Activated CD4-positive, alpha-beta T cell treated with anti-CD3 and anti-CD28 coated beads for 48 hours (primary cell): ENCODE measurements at places on chromosomes 2 and 18.

- DNase-seq, result no peak
Measured at GRCh38 chr2:234932591-234933168, 19.1 kb upstream of the SH3BP4 start.

GRCh38 chr2:235958221-235958930 is 209.8 kb downstream of the GBX2 start:
- no peak for DNase-seq

- no peak for DNase-seq
Measured at GRCh38 chr2:186195696-186196095, 290.4 kb upstream of the ZC3H15 start.

GRCh38 chr2:208546860-208547650 is 140.5 kb downstream of the PTH2R start:
- no peak for DNase-seq

GRCh38 chr18:48348739-48349138 is 60.4 kb downstream of the ZBTB7C start:
- no peak for DNase-seq

GRCh38 chr2:69645031-69645431 is 1.5 kb upstream of the AAK1 start:
- no peak for DNase-seq

GRCh38 chr2:193963472-193964119 is 1693.4 kb upstream of the SLC39A10 start:
- no peak for DNase-seq

DNA sequence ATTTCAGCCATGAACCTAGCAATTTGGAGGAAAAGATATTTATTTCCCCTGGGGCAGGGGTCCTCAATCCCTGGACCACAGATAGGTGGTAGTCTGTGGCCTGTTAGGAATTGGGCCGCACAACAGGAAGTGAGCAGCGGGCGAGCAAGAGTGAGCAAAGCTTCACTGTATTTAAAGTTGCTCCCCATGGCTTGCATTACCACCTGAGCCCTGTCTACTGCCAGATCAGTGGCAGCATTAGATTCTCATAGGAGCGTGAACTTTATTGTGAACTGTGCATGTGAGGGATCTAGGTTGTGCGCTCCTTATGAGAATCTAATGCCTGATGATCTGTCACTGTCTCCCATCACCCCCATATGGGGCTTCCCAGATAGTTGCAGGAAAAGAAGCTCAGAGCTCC is 127.6 kb downstream of the ICOS start:
- no peak for DNase-seq

GRCh38 chr18:24616653-24617052 is 156.2 kb downstream of the HRH4 start:
- DNase-seq, result no peak
